ENCODE measurements at places on chromosomes 3 and 15.

DNA sequence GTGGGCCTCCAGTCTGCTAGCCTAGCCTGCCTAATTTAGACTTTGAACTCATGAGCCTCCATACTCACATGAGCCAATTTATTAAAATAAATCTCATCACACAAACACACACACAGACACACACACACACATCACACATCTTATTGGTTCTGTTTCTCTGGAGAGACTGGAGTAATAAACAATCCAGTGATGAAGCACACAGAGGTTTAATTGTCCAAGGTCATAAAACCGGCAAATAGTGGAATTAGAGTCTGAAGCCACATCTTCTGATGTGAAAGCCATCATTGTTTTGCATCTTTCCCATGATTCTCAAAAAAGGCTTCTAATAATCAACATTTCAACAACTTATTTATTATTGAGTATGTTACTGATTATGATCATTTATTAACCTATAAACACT, 249.4 kb upstream of the KCNH8 start:
- DNase-seq, result no peak

- no peak for DNase-seq
Observed at GRCh38 chr3:38107911-38108648, 28.8 kb downstream of the ACAA1 start.

- DNase-seq, result no peak
Observed at GRCh38 chr15:95262866-95263564, 1031.7 kb downstream of the MCTP2 start.

- DNase-seq, result no peak
Observed at GRCh38 chr3:10015461-10015904, 10.8 kb upstream of the FANCD2 start.

DNA sequence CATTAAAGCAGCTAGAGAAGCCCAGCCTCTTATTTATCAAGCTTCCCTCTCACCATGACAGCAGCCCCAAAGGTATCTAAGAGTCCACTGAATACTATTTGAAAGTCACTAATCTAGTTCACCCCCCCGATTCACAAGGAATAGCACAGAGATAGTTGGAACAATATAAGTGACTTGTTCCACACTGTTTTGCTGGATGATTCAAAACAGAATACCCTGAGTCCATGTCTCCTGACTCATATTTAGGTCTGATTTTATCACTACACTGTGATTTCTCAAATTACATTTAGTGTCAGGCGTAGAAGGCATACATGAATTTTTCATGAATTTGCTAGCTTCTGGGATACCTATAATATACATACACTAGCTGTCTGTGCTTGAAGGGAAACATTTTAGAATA, 18.7 kb upstream of the EOGT start:
- no peak for DNase-seq
